B cell (primary cell): ENCODE measurements at places on chromosomes 6 and 20.

- no peak for DNase-seq
Measured at GRCh38 chr6:19837511-19838441, 606 bp downstream of the ID4 start.

DNA sequence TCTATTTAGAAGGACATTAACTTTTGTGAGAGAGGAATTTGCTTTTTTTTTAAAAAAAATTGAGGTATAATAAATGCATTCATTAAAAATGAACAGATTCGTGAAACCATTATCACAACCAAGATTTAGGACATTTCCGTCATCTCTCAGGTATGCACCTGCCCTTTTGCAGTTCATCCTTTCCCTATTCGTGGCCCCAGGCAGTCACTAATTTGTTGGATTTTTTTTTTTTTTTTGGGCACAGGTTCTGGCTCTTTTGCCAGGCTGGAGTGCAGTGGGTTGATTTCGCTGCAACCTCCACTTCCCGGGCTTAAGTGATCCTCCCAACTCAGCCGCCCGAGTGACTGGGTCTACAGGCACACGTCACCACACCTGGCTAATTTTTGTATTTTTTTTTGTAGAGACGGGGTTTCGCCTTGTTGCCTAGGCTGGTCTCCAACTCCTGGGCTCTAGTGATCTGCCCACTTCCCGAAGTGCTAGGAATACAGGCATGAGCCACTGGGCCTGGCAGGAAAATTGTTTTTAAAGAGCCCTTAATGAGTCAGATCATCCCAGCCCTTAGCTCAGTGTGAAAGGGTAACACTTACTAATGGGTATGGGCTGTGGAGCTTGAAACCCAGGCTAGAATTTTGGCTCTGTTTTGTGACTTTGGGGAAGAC, 9.2 kb downstream of the PHF3 start:
- no peak for DNase-seq

DNA sequence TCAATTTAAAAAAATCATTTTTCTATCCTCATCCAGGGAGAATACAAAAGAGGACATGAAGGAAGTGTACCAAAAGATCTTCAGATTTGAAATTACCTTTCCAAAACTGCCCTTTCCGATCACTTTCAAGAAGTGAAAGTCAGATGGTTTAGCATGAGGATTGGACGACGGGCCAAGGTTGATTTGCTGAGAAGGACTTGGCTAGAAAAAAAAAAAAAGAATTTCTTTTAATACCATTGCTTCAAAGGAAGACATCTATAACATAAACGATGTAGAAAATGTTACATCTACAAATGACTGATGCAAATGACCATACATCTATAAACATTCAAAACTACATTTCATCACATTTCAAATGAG, 120.9 kb upstream of the SLC2A12 start:
- DNase-seq, result no peak

- DNase-seq, result no peak
Measured at GRCh38 chr6:98382246-98382645, 452.1 kb upstream of the POU3F2 start.

DNA sequence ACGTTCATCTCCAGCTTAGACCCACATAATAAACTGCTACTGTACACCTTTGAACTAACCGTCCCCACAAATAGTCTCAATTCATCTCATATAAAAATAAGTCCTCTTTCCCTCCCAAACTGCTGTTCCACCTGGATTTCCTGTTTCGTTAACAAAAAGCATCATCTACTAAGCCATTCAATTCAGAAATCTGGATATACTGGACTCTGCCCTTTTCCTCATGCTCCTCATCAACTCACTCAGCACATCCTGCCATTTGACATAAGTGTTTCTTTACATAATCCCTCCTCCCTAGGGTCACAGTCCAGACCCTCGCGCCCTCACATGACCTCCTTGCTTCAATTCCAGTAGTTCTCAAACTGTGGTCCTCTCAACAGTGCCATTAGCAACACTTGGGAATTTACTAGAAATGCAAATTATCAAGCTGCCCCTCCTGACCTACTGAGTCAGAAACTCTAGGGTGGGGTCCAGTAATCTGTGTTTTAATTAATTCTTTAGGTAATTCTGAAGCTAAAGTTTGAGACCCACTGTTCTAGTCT, 4.5 kb downstream of the MKKS start:
- no peak for DNase-seq

DNA sequence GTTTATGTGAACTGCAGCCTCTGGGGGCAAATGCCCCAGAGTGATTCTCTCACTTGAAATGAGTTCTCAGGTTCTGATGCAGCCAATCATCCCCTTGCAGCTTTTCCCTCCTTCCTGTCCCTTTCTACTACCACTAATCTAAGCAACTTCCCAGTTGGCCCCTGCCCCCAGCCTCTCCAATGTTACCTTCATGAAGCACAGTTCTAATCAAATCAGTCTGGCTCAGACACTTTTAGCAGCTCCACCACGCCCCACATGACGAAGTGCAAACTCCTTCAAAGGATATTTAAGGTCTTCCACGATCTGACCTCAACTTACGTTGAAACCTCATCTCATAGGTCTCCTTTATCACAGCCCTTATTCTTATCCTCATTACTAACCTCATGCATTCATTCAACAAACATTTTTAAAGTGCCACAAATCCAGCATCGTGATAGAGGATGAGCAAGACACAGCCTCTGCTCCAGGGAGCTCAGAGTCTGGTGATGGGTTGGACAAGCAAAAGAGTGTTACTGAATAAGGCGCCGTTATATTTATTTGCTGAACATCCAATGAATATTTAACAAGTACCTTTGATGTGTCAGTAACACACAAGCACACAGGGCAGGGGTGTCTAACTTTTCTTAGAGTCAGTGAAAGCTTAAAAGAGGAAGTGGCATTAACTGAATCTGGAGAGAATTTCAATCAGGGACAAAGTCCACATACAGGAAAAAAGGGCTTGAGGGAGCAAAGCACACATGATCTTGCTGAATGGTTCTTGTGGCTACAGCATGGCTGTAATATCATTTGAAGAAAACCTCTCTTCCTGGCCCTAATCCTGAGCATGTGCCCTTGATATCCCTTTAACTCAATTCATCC, 20.4 kb upstream of the DTNBP1 start:
- no peak for DNase-seq

DNA sequence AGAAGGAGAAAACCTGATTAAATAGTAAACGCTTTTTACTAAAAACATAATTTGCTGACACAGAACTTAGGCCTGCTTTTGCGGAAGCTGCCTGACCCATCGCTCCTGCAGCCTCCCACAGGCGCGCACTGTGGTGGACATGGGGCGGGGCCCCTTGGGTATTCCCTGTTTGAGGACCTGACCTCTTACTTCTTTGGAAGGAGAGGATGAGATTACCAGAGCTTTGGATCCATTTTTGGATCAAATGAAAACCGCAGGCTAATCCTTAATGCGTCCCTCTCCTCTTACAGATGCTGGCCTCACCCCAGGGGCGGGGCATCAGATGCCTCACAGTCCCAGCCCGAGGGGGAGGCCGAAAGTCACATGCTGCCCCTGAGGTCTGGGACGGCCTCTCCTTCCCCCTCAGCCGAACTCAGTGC, 151.0 kb downstream of the SCML4 start:
- DNase-seq, result no peak

DNA sequence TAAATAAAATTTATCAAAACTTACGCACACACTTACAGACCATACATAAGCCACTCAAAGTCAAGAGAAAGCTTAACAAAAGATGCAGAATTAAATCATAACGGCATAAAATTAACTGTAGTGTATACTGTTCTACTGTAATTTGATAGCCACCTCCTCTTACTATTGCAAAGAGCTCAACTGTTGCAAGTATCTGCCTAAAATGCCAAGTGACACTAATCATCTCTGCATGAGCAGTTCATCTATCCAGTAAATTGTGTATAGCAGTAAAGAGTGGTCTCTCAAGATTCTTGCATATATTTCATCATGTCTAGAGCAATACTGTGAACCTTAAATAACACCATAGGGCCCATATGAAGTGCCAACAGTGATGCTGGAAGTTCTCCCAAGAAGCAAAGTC, 12.3 kb downstream of the OR2H2 start:
- no peak for DNase-seq

GRCh38 chr6:81450180-81450579, 302.3 kb downstream of the TENT5A start:
- no peak for DNase-seq

GRCh38 chr6:141501616-141502015, 631.1 kb upstream of the GJE1 start:
- DNase-seq, result no peak

DNA sequence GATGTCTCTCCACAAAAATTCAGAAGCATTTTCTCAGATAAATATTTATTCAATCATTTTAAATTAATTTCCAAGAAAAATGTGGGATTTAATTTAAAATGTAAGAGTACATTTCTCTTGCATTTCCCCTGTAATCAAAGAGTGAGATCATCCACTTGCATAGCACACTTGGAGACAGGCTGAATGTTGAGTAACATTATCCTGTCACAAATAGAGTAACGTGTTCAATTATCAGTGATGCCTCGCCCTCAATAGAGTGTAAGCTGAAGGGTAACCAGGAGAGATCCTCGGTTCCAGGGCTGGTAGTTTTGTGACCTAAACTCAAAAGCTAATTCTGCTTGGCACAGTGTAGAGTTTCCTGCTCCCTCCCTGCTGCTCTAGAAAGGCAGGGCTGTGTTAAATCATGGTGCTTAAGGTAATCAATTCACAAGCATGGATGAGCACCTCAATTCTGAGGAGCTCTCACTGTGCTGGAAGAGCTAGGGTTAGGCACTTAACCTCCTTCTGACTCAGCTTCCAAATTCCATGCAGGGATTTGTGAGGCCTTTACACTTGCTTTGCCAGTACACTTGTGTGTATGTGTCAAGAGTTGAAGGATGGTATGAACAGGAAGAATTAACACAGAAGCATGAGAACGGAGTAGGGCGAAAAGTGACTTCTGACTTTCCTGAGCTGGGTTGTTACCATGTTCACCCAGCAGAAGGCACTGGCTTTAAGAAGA, 56.6 kb downstream of the MMUT start:
- no peak for DNase-seq

DNA sequence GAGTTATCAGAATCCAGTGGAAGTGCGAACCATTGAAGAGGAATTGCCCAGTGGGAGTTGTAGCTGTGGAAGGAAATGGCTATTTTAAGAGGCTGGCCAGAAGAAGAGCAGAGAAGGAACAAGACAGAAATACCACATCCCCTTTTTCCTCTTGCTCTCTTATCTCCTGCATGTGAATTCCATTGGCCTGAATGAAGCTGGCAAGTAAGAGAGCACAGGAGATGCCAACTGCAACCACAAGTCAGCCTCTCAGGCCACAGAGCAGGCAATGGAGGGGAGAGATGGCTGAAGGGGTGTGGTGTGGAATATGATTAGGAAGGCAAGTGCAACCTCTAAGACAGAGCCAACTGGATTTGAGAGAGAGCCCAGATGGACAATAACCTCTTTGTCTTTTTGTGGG, 362.7 kb upstream of the IMPG1 start:
- no peak for DNase-seq

DNA sequence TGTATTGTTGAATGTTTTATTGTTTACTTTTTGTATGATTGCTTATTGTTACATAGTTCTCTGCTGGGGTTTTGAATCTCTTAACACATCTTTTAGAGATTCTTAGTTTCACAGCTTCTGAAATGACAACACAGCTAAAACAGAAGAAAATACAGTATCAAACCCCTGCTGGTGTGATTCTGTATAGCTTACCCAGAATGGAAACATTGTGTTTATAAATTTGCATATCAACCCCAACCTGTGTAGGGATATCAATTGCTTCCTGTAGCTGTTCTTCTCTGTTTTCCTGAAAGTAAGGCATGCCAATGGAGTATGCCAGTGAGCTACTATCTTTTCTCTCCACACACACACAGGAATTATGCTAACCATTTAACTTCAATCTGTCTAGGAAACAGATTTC, 64.3 kb upstream of the ID4 start:
- no peak for DNase-seq

DNA sequence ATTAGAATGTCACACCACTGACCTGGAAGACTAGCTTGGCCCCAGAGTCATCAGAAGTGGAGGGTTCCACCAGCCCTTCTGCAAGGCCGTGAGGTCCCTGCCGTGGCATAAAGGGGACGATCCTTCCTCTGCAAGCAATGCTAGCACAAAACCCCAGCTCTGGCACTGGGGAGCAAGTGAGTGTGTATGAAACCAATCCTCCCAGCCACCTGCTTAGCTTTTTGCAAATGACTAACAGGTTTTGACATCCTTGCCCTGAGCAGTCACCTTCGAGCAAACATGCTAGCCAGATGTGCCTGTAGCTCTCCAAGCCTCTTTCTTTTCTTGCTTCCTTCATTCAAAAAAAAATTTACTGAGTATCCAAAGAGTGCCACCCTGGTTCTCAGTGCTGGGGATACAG, 8.6 kb downstream of the SULF2 start:
- no peak for DNase-seq

DNA sequence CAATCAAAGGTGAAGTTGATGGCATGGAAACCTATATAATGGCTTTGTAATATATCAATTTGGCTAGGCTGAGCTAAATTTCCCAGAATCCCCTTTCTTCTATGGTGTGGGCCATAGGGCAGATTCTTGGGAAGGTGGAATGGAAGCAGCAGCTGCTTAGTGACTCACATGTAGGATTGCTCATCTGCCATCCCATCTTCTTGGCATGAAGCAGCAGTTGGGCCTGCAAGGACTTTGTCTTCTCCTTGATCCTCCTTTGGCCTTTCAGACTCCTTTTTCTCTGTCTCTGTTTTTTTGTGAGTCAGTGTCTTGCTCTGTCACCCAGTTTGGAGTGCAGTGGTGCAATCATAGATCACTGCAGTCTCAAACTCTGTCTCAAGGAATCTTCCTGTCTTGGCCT, 52.6 kb upstream of the CEP162 start:
- DNase-seq, result no peak

- DNase-seq, result no peak
Measured at GRCh38 chr6:142376800-142377496, 75.1 kb downstream of the ADGRG6 start.

DNA sequence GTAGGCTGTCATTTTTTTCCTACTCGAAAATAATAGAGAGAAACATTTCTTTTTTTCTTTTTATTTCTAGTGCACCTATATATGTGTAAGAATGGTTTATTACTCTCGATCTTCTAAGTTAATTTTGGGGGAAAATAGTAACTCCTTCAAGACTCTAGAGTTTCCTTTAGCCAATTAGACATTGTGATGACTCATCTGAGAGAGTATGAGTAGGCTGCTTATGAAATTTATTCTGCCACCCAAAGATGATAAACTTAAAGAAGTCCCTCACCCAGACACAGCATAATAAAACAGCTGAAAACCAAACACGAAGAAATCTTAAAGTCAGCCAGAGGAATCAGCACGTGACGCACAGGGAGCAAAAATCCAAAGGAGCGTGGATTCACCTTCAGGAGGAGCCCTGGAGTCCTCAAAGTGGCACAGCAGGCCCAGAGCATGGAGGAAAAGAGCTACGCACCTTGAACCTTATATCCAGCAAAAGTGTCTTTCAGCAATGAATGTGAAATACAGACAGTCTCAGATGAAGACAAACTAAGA, 81.9 kb downstream of the ERMARD start:
- no peak for DNase-seq

DNA sequence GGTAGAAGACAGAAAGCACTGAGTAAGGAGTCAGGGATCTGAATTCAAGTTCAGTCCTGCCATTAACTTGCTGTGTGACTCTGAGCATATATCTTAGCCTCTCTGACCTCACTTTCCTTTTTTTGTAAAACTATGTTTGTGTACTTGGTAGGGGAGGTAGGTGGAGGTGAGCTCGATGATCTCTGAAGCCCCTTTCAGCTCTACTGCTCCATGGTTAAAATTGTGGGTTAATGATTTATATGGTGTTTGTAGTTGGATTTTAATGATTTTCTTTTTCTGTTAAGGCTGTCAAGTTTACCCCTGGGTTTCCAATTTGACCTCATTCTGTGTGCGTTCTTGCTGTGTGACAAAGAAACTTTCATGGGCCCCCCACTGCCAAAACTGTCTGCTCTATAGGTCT, 124.1 kb downstream of the CD164 start:
- DNase-seq, result no peak
